ENCODE measurements at places on chromosomes 2 and 18.

- DNase-seq = no peak
These were observed 3.3 kb upstream of the ABCA12 start for GRCh38 chr2:215141706-215142105.

DNA sequence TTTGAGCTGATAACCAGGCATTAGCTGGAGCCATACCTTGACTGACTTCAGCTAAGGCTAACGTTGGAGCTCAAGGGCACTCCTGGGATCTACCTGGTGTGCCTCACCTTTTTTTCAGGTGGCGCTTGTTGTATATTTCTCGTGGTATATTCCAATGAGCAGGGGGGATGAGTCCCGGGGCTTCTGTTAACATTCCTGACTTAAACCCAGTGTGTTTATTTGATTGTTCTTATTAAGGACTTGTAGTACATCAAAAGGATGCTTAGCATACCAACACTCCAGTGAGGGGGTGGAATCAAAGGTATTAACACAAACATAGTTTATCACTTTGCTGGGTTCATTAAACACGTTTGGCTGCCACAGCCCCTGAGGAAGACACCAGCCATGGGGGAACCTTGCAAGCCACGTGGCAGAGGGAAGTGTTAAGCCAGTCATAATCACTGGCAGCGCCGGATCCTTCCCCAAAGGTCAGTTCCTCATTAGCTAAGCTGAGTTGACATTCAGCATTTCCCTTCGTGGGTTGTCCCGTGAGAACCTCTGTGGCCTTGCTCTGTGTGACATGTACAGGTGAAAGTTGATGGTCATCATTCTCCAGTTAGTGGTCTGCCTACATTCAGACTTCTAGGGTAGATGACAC lies 119.5 kb upstream of the MCFD2 start:
- DNase-seq = no peak

- DNase-seq = no peak
These were observed 134.9 kb upstream of the CHAC2 start for GRCh38 chr2:53632714-53633113.

- DNase-seq = no peak
These were observed 45.4 kb downstream of the RASGRP3 start for GRCh38 chr2:33521791-33522281.

- DNase-seq = no peak
These were observed 1043.5 kb downstream of the TDRD15 start for GRCh38 chr2:22167256-22167655.

DNA sequence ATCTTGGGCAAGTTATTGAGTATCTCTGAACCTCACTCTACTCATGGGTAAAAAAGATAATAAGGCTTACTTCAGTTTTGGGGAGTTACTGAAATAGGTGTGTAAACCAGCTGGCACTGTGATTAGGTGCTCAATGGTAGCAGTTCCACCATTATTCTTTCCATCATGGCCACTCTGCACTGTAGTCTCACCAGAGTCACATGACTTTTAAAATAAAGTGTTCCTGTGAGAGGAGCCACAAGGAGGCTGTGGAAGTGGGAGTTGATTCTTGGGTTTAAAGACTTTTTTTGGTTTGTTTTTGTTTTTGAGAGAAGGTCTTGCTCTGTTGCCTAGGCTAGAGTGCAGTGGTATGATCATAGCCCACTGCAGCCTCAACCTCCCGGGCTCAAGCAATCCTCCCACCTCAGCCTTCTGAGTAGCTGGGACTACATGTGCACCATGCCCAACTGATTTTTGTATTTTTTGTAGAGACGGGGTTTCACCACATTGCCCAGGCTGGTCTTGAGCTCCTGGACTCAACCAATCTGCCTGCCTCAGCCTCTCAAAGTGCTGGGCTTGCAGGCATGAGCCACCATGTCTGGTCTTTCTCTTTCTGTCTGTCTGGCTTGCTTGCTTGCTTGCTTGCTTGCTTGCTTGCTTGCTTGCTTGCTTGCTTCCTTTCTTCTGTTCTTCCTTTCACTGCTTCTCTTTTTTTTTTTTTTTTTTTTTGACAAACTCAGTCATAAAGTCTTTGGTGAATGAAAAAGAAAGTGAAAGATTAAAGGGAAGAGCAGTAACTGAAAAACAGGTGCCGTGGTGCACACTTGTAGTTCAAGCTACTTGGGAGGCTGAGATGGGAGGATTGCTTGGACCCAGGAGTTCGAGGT lies 21.2 kb upstream of the ACVR1 start:
- DNase-seq = no peak

- no peak for DNase-seq
These were observed 67.4 kb upstream of the ADAM23 start for GRCh38 chr2:206375956-206376355.

- DNase-seq = no peak
These were observed 301.5 kb downstream of the NDUFA10 start for GRCh38 chr2:239723486-239724193.

DNA sequence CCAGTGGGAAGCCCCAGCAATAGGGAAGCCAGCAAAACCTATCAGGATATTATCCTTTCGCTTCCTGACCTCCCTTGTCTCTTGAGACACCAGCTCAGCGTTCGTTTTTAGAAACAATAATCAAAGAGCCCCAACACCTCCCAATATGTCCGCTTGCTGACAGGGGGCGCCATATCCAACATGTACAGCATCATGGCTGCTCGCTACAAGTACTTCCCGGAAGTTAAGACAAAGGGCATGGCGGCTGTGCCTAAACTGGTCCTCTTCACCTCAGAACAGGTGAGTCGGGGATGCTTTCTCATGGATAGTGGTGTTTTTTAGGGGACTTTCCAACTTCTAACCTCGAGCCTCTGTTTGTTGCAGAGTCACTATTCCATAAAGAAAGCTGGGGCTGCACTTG lies 28.7 kb downstream of the GAD1 start:
- no peak for DNase-seq

GRCh38 chr18:69032009-69032408 lies 234.1 kb downstream of the CCDC102B start:
- DNase-seq = no peak

DNA sequence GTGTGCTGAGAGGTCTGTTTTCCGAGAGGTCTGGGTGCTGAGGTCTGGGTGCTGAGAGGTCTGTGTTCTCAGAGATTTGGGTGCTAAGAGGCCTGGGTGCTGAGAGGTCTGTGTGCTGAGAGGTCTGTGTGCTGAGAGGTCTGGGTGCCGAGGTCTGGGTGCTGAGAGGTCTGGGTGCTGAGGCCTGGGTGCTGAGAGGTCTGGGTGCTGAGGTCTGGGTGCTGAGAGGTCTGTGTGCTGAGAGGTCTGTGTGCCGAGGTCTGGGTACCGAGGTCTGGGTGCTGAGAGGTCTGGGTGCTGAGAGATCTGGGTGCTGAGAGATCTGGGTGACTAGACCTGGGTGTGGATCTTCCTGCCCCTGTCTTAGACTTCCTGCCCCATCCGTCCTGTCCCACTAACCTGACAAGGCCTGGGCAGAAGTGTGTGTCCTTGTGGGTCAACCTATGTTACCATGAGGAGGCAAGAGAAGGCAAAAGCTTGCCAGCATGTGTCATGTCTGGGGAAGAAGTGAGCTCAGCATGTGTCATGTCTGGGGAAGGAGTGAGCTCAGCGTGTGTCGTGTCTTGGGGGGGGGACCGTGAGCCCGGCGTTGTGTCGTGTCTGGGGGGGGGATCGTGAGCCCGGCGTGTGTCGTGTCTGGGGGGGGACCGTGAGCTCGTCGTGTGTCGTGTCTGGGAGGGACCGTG lies 69.3 kb downstream of the KCNG2 start:
- no peak for DNase-seq

DNA sequence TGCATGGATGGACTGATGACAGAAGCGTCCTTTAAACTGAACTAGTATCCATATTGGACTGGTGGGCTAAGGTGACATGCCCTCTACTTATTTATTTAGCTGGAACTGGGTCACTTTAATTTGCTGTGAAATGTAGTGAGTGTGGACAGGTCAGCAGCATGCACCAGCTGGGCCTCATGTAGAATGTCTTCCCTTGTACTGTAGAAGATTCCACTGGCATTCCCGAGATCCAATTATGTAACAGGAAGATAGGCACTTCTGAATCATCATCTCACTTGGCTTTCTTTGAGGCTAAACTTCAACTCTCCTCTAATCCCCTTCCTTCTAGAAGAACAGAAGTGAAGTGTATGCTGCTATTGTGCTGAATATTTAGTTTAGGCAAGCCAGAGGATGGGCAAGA lies 296.2 kb downstream of the SLC8A1 start:
- DNase-seq = no peak

DNA sequence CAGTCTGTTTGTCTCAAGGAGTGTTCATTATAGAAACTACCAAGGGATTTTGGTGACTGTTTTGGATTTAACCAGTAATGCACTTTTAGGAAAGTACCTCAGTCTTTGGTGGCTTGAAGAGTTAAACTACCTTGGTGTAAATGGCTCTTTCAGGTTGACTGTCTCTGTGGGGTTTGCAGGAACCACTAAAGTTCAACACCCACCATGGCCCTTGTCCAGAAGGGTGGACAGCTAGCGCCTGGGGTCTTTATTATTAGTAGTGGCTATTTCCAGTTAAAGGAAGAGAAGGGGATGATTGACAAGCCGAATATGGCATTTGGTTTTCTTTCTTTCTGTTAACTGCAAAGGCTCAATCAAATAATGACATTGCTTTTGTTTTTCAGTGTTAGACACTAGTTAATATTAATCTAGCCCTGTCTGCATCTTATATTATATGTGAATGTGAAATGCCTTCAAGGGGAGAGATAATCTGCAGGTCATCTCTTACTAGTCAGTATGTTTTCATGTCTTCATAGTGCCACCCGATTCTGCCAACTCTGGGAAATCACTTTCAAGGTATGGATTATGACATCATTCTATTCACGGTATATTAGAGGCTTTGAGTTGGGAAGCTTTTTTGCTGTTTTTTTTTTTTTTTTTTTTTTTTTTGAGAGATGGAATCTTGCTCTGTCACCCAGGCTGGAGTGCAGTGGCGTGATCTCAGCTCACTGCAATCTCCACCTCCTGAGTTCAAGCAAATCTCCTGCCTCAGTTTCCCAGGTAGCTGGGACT lies 56.4 kb downstream of the MAP4K4 start:
- DNase-seq = no peak

DNA sequence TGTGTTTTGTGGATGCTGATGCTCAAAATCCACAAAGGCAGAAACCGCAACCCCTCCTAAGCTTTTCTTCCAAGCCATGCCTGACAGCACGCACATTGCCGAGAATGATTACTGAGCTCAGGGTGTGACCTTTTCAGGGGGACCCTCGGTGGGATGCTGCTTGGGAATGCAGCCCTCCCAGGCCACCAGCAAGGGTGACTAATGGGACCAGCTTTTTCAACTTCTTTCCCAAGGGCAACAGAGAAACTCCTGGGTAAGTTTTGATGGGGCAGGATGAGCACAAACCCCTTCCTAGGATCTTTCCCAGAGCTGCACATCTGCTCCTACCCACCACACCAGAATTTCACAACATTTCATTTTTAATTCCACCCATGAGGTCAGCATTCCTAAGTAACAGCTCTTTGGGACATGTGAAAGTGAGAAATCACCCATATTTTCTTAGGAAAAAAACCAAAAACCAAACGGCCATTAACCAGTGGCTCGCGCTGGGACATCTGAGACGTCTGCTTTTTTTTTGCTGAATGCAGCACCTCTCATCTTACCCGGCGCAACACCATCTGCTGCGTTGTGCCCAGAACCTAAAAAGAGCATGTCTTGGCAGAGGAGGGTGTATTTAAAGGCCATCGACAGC lies 119.0 kb downstream of the ARL4C start:
- no peak for DNase-seq

GRCh38 chr2:107775791-107776190 lies 50.9 kb upstream of the RGPD4 start:
- DNase-seq = no peak

- no peak for DNase-seq
These were observed 172.0 kb downstream of the NDUFA10 start for GRCh38 chr2:239853121-239853520.

- DNase-seq = no peak
These were observed 4.7 kb downstream of the HMSD start for GRCh38 chr18:63953811-63954210.

DNA sequence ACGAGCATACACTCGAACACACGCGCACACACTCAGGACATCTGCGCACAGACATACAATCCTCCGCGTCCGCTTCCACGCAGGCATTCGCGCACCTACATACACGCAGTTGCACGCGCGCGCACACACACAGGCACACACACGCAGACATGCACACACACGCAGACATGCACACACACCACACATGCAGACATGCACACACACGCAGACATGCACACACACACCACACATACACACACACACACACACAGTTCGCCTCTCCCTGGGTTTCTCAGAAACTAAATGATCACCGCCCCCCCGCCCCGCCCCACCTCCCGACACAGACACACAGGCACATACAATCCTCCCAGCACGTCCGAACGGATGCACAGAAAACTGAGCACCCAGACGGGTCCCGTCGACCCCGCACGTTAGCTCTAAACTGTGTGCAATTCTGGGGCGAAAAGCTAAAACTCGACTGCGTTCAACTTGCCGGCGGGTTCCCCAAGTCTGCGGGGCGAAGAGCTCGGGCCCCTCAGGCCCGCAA lies 1.0 kb downstream of the EPHA4 start:
- no peak for DNase-seq

DNA sequence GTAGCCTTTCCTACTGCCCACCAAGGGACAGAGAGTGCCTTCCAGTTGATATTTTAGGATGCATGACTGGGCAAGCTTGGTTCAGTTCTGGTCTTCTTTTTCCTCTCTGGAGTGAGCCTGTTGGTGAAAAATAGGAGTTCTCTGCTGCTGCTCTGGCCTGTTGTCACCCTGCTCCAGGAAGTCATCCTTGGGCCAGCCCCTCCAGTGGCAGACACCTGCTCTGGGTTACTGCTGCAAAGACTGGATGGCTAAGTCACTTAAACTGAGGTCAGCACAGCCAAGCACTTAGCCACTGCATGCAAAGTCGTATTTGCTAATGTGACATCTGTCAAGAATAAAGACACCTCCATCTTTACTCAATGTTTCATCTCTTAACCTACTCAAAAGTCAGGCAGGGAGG lies 219.6 kb upstream of the ID2 start:
- DNase-seq = no peak

- DNase-seq = no peak
These were observed 226.0 kb upstream of the LRRTM1 start for GRCh38 chr2:80530442-80531064.

DNA sequence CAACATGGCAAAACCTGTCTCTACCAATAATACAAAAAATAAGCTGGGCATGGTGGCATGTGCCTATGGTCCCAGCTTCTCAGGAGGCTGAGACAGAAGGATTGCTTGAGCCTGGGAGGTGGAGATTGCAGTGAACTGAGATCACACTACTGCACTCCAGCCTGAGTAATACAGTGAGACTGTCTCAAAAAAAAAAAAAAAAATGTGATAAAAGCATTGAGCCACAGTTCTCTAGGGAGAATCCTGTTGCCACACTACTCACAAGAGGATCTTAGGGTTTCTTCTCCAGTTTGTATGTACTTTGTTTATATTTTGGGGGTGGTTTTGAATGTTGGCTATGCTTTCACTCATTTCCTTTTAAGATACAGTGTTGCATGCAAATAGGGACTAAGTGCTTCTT lies 62.0 kb downstream of the TMEM185B start:
- DNase-seq = no peak

GRCh38 chr2:185145316-185146121 lies 547.2 kb downstream of the ZNF804A start:
- DNase-seq = no peak

- no peak for DNase-seq
These were observed 65.6 kb upstream of the RFX8 start for GRCh38 chr2:101540518-101540917.
